ENCODE measurements at places on chromosomes 13 and 19.
A peak's percentile ranks its signal among the peaks of the same experiment; 100 is the strongest.

DNA sequence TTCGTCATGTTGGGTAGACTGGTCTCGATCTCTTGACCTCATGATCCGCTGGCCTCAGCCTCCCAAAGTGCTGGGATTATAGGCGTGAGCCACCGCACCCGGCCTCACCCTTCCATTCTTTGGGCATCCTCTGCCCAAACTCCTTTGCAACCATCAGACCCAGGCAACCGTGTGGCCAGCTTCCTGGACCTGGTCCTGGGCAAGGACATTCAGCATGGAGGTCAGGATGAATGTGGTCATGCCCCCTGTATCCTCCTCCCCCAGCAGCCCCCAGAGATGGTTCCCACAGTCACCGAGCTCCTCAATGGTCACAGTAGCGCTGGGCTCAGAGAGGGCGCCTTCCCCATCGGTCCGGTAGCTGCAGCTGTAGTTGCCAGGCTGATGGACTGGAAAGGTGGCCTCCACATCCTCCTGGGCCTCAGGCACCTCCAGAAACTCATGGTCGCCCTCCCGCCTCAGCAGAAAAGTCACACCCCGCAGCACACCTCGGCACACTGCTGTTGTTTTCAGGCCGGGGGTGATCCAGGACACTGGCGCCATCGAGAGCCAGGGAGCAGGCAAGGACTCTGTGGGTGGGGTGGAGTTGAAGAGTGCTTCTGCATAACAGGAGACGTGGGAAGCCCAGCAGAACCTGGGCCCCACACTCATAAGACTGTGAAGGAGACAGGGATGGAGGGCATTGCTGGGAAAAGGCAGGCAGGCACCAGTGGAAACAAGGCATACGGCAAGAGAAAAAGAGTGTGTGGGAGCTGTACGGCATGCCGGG, 1.1 kb downstream of the A1BG start:
- no peak for DNase-seq

- DNase-seq, result no peak
Measured at GRCh38 chr13:107329991-107330390, 762.1 kb upstream of the ARGLU1 start.

GRCh38 chr19:19866611-19867248, 1.0 kb downstream of the ZNF253 start:
- no peak for DNase-seq

DNA sequence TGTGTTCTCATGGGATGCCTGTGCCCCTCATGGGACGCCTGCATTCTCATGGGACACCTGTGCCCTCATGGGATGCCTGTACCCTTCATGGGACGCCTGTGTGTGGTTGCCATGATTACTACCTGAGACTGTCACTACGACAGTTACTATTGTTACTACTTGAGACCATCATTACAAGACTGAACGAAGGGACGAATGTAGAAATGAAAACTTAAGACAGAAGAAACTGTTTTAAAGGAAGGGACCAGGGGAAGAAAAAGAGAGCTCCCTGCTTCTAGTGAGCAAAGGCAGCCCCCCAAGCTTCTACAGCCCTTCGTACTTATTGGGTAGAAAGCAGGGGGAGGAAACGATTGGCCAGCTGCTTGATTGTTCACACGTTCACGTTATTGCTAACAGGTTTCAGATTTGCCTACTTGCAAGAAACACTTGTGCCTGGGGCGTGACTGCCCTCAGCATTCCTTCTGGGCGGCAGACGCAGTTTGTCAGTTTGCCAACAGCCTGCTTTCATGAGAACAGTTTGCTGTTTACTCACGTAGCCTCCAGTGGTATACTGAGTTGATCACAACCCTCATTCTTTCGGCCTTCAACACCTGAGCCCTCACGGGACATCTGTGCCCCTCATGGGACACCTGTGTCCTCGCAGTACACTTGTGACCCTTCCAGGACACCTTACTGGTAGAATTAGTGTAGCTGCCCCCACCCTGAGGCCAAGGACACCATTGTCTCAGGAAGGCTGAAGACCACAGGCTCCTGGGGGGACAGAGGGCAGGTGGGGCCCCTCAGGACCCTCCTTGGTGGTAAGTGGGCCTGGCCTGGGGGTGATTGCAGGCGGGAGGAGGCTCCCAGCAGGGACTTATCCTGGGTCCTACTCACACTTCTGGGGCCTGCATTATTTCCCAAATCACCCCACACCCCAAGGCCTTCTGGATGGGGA, 2.5 kb upstream of the S1PR4 start:
- DNase-seq, result no peak

- no peak for DNase-seq
Measured at GRCh38 chr19:38068826-38069225, 155.2 kb downstream of the DPF1 start.

- no peak for DNase-seq
Measured at GRCh38 chr13:90838317-90838960, 509.0 kb upstream of the MIR17HG start.

GRCh38 chr13:36341718-36342117, 4.5 kb downstream of the SPART start:
- no peak for DNase-seq

- no peak for DNase-seq
Measured at GRCh38 chr13:57740719-57741118, 109.2 kb downstream of the PCDH17 start.

- no peak for DNase-seq
Measured at GRCh38 chr13:37383046-37383445, 215.5 kb downstream of the POSTN start.

DNA sequence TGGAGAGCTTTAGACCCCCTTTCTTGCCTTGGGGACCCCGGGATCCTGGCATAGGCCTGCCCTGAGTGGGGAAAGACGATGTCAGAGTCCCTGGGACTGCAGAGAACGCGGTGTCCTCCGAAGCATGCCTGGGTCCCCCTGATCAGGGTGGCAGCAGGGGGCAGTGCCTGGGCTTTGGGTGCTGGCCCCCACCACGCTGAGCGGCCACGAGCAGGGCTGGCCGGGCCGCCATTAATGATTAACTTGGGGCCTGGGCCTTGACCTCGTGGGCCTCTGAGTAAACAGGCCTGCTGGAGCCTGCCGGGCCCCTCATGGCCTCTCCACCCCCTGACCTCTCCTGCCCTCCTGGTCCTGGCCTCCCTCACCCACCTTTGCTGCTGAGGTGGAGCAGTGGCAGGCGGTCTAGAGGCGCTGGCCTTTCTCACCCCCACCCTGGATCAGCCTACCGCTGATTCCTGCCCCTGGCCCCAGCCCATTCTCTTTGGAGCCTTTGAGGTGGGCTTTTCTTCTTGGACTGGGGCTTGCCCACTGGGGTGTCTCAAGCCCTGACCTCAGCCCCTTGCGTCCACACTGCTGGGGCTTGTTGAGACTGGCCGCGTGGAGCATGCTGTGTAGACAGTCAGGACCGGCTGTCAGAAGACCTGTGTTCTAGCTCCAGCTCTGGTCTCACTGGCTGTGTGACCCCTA, 26.3 kb downstream of the CEBPA start:
- no peak for DNase-seq

GRCh38 chr13:77866971-77867370, 51.7 kb downstream of the EDNRB start:
- DNase-seq, result no peak

DNA sequence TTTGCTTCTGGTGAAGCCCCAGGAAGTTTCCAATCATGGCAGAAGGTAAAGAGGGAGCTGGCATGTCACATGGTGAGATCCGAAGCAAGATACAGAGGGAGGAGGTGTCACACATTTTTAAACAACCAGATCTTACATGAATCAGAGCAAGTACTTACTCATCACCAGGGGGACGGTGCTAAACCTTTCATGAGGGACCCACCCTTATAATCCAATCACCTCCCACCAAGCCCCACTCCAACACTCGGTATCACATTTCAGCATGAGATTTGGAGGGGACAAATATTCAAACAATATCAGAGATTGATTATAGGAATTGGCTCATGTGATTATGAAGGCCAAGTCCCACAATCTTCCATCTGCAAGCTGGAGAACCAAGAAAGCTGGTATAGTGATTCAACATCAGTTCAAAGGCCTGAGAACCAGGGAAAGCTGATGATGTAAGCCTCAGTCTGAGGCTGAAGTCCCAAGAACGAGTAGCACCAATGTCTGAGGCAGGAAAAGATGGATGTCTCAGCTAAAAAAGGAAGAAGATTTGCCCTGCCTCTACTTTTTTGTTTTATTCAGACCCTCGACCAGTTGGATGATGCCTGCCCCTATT, 58.6 kb upstream of the WDFY2 start:
- DNase-seq, result no peak

DNA sequence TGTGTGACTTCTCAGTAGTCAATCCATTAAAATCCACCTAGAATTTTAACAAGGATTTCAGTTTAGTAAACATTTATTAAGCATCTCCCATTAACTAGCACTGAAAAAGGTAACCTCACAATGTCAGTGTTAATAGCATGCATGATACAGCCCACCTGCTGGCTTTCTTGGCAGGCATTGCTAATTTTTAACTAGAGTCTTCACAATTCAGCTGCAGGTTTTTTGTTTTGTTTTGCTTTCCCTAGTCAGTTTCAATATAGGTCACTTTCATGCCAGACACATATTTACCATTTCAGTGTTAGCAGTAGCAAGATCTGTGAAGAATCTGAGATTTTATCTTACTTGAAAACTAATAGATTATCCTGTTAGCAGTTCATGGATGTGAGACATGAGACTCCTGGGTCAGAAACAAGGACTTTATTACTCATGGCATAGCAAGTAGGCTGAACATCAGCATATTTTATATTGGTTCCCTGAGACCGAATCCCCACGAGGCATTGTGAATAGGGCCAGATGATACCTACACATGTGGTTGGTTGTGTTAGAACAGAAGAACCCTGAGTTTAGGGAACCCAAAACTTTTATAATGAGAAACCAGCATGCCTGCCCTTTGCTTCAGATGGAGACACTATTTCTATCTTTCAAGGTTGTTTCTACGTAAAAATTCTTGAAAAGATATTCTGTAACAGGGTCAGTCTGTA, 198.0 kb upstream of the HTR2A start:
- DNase-seq, result no peak

- no peak for DNase-seq
Measured at GRCh38 chr19:28898249-28898648, 314.7 kb downstream of the UQCRFS1 start.

GRCh38 chr13:67343777-67344176, 113.6 kb upstream of the PCDH9 start:
- no peak for DNase-seq

GRCh38 chr19:3075605-3076431, 13.5 kb upstream of the TLE5 start:
- no peak for DNase-seq

- peak; percentile 26 for DNase-seq
Measured at GRCh38 chr13:45370922-45371406, 30.0 kb upstream of the TPT1 start.

- DNase-seq, result no peak
Measured at GRCh38 chr19:34975056-34975455, 11.0 kb upstream of the ZNF792 start.

DNA sequence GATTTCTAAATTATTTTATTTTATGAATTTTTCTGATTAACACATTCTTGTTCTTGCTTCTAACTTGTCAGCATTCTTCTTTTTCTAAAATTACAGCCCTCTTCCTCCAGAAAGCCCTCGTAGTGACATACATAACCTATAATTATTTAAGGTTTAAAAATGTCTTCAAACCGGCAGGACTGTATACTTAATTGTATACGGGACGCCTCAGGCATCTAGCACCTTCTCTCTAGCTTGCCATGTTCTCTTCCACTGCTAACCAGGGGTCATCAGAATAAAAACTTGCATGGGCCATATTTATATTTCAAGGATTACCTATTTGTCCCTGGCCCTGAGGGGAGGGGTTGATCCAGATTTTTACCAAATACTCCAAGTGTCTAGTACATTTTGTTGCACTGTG, 380.3 kb downstream of the MYO16 start:
- no peak for DNase-seq

DNA sequence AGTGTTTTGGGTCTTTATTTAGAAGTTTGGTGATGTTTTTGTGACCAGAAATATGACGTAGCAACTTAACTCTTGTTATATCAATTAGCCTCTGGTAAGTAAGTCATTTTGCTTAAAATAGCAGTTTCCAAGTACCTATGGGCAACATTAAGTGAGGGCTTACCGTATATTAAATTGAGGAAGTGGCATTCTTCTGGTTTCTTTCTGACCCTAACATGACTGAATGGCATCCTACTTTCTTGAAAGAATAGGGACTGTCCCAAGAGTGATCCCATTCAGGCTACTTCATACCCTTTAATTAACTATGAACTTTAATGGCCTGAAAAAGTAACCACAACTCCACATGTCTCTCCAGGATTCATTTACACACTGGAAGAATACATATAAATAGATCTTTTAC, 106.6 kb downstream of the MZT1 start:
- DNase-seq, result no peak

DNA sequence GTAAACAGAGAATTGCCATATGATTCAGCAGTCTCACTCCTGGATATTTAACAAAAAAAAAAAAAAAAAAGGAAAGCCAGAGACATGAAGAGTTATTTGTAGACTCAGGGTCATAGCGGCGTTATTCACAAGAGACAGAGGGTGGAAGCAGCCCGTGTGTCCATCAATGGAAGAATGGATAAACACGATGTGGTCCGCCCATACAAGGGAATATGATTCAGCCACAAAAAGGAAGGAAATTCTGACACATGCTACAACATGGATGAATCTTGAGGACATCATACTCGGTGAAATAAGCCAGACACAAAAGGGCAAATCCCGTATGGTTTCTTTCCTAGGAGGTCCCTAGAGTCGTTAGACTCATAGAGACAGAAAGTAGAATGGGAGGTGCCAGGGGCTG, 14.8 kb downstream of the ACSBG2 start:
- DNase-seq, result no peak

GRCh38 chr19:39405958-39406655, 540 bp upstream of the ZFP36 start:
- DNase-seq, result no peak

GRCh38 chr13:51229731-51230130, 7.5 kb downstream of the FAM124A start:
- no peak for DNase-seq

GRCh38 chr13:60412909-60413616, 16.0 kb downstream of the TDRD3 start:
- DNase-seq, result no peak

DNA sequence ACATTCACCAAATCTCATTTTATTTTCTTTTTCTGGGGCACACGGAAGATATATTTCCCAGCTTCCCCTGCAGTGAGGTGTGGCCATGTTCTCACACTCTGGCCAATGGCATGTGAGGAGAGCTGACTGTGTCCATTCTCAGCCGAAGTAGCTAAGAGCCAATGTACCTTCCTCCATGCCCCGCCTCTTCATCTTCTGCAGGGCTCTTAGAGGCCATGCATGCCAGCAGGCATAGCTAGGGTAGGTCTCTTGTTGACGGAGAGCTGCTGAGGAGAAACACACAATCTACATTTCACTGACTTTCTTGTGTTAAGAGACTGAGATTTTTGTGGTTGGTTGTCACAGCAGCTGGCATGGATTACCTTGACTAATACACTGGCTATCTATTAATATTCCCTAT, 9.8 kb upstream of the MICU2 start:
- no peak for DNase-seq

DNA sequence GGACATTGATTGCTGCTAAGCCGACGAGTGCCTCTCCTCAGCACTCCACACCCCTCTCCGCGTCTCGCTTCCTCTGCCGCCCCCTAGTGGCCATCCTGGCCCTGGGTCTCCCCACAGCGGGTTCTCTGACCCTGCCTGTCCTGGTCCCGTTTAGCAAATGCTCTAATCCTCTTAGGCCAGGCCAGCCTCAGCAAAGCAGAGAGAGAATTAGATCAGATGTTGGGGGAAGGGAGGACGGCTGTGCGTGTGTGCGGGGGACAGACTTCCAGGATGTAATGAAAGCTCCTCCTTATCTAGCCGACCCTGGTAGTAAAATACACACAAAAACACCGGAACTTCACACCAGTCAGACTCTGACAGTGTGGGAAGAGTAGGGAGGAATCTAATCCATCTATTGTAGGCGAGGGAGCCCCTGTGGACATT, 4.5 kb downstream of the TPRX2 start:
- DNase-seq, result peak; percentile 11
